ENCODE measurements at places on chromosomes 3 and 15.
A peak's percentile ranks its signal among the peaks of the same experiment; 100 is the strongest.

DNA sequence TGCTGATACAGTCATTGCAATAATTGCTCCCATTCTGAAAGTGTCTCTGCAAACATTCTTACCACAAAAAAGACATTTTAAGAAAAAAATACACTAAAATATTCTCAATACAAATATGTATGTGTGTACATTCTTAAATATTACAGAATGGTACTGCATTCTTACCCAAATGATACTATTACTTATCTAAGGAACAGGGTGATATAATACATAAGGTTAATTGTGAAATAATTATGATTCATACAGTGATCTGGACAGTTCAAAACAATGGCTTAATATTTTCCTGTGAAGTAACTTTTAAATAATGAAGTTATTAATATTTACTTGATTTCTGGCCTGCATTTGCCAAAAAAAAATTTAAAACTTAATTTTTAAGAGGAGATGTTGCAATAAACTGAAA, 694.6 kb downstream of the TUSC7 start:
- no peak for DNase-seq

DNA sequence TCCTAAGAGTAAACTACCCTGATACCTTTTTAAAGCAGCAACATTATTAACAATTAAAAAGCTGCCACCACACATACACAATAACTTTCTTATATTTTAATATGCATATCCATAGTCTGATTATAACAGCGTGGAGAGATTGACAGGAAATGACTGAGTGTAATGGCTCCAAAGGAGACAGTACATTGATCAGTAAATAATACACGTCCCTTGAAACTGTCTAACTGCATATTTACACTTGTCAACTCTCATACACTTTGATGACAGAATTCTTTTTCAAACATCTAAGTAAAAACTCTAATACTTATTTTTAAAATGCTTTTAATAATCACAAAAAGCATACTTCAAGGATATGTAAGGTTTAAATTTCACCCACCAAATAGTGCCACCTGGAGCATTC, 99.5 kb downstream of the FOXP1 start:
- DNase-seq, result no peak

GRCh38 chr3:141152801-141153678, 78.6 kb upstream of the PXYLP1 start:
- peak; percentile 61 for DNase-seq

GRCh38 chr3:98784666-98785600, 21.8 kb downstream of the ST3GAL6 start:
- DNase-seq, result no peak

- no peak for DNase-seq
Measured at GRCh38 chr3:10017636-10018292, 8.5 kb upstream of the FANCD2 start.

DNA sequence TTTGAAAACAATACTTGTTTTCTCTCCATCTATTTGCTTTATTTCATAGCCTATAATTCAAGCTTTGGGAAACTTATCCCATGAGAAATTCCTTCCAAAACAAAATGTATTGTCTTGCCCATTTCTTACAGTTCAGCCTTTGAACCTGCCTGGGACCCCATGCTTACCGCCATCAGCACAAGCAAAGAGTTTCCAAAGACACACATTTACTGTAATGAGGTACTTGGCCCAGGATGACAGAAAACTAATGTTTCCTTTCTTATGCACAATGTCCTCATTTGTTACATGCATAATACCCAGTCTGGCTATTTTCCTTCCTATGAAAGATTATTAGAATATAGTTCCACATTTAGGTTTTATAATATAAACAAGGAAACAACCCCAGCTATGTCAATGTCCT, 180.4 kb downstream of the GAP43 start:
- DNase-seq, result no peak

DNA sequence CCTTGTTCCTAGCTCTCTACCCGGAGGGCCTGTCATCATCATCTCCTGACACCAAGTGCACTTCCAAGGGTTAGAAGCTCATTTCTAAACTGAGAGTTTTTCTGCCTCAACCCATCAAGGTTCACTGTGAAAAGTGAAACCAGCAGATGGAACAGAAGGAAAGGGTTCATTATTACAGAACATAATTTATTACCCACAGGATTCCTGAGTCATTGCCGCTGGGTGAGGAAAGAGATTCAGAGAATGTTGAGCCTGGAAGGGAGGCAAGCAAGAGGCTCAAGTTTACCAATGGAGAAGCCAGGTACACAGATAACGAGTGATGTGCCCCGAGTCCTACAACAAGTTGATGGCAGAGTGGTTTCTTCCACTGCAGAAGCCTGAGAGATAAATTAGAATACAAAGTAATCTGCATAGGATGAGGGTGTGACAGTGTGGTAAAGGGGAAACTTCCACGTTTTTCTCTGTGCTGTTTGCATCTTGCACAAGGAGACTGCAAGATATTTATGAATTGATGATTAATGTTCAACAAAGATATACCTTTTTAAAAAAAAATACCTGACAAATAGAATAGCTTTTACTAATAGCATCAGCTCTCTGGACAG, 80.5 kb upstream of the SETMAR start:
- no peak for DNase-seq

DNA sequence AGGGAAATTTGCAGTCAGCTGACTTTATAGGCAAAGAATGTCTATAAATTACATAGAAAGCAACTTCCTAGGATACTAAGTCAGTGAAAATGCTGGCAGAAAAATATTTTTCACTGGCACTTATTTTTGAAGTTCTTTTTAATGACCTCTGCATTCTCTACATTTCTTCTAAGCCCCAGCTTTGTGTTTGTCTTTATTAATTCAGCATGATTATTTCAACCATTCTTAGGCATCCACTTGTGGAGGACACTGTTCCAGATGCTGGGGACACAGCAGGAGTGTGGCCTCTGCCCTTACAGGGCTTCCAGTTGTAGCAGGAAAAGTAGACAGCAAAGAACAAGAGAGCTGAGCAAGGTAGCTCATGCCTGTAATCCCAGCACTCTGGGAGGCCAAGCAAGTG, 15.0 kb downstream of the LRRK1 start:
- no peak for DNase-seq

Measured in left ventricle myocardium inferior (tissue), 1 donor.